ENCODE measurements at places on chromosomes 11 and 22.
A peak's percentile ranks its signal among the peaks of the same experiment; 100 is the strongest.

- DNase-seq: no peak
Observed at GRCh38 chr11:69683764-69684333, 8.7 kb upstream of the LTO1 start.

GRCh38 chr11:70604630-70605467 lies 206.5 kb downstream of the CTTN start:
- DNase-seq: no peak

- DNase-seq: no peak
Observed at GRCh38 chr11:133019545-133020371, 512.5 kb downstream of the OPCML start.

- no peak for DNase-seq
Observed at GRCh38 chr22:39727541-39727940, 157.0 kb downstream of the CACNA1I start.

DNA sequence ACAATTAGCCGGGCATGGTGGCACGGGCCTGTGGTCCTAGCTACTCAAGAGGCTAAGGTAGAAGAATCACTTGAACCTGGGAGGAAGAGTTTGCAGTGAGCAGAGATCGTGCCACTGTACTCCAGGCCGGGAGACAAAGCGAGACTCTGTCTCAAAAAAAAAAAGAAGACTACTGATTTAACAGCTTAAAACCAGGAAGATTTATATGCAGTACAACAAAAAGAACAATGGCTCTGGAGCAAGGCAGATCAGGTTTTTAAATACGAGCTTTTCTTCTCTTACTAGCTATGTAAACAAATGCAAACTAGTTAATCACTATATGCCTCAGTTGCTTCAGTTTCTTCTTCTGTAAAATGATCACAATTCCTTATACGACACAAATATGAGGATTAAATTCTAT lies 6.9 kb downstream of the FAM168A start:
- DNase-seq: no peak

DNA sequence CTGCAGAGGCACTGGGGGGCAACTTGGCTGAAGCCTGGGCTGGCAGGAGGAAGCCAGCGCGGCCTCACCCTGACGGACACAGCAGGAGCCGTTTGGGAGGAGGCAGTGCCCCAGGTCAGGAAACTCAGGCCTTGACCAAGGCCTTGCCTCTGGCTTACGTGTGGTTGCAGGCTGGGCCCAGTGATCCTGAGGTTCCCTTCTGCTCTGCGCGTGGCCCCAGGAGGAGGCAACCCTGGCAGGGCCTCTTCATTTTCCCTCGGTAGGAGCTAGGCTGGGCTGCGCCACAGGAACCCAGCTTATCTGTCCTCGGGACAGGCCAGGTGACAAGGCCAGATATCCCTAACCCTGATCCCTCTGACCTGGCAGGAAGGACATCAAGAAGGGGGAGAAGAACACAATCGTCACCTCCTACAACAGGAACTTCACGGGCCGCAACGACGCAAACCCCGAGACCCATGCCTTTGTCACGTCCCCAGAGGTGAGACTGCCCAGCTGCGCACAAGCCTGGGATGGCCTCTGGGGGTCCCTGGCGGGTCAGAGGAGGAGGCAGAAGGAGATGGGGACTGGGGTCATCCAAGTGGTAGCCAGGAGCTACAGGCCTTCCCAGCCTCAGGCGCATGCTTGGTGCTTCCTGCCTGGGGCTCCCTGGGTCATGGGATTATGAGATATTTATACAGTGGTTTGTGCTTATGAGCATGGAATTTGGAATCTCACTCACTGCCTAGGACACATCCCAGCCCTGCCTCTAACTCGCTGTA lies 20.6 kb downstream of the POLR3H start:
- DNase-seq: no peak

DNA sequence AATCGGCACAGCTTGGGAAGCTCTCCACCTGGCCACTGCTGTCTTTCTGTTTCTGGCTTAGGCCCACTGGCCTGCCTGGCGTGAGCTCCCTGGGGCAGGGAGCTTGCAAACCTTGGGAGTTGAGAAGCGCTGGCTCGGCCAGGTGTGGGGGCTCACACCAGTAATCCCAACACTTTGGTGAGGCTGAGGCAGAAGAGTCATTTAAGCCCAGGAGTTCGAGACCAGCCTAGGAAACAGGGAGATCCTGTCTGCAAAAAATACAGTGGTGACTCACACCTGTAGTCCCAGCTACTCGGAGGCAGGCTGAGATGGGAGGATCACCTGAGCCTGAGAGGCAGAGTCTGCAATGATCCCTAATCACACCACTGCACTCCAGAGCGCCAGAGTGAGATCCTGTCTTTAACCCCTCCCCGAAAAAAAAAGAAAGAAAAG lies 4.0 kb downstream of the AP5B1 start:
- DNase-seq: no peak

- no peak for DNase-seq
Observed at GRCh38 chr11:102115557-102115956, 5.3 kb downstream of the YAP1 start.

DNA sequence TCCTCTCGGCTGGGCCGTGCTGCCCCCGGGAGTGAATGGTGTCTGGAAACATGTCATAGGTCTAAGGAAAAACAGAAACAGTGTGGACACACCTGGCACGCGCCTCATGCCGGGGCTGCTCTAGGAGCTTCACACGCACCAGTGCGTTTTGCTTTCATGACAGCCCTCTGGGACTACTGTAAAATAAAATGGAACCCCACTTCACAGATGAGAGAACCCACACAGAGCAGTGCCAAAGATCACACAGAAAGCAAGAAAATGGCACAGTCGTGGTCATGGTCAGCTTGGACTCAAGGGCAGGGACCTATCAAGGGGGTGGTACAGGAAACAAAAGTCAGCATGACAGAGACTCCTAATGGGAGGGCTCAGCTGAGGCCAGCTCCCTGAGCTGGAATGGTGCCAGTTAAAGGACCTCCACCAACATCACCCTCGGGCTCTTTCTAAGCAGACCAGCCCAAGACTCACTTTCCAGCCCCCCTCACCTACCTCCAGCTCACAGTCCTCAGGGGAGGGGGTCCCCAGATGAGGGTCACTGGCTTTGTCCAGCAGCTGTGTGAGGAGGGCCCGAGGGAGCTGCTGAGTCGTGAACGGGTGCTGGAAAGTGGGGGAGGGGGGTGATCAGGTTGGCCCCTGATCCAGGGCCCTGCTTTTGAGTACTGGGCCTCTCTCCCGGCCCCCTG lies 3.3 kb downstream of the MAP4K2 start:
- DNase-seq: no peak

DNA sequence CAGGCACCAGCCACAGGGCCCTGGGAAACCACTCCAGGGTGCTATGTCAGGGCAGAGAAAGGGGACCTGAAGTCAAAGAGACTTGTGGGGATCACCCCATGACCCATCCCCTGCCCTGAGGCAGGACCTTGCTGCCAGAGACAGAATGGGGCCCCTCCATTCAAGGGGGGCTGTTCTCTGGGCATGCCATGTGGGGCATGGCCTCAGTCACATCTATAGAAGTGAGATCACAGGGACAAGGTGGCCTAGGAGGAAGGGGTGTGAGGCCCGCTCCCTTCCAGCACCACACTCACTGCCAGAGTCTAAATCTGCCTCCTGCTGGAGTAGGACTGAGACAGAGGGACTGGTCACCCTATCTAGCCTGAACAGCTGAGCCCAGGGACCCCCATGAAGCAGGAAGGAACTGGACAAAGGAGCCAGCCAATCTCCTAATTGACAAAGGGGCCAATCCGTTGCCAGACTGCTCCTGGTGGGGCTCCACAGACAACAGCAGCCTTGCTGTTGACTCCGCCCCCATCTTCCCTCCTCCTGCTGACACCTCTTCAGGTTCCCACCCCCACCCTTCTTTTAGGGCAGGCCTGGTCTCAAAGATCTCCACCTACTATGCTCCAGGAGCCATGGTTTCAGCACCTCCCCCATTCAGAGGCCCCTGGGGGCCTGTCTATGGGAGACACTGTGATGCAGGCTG lies 26.0 kb downstream of the NEAT1 start:
- DNase-seq: no peak

DNA sequence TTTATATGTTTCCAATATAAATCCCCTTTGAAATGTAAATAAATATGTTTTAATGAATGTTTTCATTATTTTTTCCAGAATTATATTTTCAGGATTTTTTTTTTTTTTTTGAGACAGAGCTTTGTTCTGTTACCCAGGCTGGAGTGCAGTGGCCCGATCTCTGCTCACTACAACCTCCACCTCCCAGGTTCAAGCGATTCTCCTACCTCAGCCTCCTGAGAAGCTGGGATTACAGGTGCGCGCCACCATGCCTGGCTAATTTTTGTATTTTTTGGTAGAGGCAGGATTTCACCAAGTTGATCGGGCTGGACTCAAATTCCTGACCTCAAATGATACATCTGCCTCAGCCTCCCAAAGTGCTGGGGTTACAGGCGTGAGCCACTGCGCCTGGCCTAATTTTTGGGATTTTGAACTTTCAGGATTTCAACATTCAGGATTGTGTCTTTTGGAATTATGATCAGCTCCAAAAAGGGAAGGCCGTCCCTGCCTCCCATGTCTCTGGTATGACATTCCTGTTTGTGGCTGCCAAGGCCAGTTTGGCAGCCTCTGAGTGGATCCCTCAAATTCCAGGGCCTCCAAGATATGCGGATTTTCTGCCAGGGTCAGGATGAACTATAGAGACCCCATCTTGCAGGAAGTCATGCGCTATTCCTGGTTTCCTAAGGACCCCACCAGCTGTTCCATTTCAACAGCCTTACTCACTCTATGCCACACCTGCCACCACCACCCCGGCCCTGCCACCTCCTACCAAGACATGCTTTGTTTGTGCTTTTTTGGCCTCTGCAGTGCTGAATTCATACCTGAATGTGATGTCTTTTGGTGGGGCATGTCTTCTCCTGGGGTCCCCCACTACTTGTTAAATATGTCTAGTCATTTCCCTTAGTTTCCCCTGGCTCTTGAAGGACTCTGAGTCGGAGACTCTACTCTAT lies 21.9 kb upstream of the TMPRSS4 start:
- no peak for DNase-seq

DNA sequence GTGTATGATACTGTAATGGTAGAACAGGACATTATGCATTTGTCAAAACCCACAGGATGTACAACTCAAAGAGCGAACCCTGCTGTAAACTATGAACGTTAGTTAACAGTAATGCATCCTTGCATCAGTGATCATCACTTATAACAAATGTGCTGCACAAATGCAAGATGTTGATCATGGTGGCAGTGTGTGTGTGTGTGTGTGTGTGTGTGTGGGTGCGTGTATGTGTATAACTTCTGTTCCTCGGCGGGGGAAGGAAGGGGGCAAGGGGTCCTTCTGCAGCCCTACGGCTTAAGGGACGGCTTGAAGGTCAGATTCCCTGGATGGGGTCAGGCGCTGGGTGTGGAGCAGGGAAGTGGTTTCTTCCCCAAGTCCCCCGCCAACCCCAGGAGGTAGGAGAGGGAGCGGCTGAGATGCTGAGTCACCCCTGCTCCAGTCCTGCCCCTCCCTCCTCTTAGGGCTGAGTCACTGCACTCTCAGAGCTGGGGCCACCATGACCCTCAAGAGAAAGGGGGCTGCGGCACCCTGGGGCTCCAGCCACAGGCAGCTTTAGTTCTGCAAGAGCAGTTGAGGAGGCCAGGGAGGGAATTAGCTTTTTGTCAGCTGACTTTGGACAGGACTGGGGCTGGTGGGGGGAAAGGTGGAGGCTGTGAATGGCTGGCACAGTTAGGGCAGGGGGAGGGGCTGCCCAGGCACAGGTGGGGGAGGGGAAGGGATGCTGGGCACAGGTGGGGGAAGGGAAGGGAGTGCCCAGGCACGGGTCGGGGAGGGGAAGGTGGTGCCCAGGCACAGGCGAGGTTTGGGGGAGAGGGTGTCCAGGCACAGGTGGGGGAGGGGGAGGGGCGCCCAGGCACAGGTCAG lies 8.8 kb upstream of the CTSD start:
- peak; percentile 43 for DNase-seq

DNA sequence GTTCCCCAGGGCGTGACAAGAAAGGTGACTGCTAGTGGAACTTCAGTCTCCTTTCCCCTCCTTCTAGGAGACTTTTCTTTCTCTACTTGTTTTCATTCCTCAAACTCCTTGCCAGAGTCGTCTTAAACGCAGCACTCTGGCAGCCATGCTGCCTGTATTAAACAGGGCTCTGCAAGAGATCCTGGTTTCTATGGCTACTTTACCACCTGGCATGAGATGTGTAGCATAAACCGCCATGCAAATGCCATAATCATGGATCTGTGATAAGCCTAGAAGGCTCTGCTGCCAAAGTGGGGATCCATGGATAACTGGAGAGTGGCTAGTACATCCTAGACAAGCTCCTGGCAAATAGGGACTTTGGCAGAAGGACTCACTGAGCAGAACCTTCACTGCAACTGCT lies 321.1 kb downstream of the CADM1 start:
- no peak for DNase-seq

DNA sequence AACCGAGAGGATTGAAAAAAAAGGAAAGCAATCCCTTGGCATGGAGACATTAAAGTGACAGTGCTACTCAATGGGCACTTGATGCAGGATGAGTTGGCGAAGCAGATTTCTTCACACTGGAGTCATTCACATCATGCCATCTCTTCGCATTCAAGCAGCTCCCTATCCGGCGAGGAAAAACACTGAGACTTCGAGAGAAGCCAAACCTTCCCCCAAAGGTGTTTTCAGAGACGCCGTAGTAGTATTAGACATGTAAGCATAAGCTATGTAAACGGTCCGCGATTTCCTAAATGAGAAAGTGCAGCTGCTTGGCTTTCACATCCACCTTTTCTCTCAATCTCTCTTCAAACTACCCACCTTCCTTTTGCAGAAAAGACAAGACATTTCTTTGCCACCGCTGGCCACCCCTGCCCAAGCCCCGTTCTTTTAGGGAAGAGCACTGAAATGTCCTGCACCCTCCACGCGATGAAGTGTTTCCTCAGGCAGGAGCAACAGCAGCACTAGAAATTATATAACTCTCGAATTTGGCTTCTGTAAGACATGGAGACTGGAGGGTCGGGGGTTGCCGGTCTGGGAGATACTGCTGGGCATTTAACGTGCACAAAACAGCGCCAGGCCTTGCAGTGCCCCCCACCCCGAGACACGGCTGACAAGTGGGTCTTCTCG lies at the start of gene DLG2:
Gene DLG2, minus strand, starts transcription at position 13 of the 666 bp plus-strand sequence.
- no peak for DNase-seq

- DNase-seq: no peak
Observed at GRCh38 chr22:35375031-35375430, 5.9 kb upstream of the HMOX1 start.

DNA sequence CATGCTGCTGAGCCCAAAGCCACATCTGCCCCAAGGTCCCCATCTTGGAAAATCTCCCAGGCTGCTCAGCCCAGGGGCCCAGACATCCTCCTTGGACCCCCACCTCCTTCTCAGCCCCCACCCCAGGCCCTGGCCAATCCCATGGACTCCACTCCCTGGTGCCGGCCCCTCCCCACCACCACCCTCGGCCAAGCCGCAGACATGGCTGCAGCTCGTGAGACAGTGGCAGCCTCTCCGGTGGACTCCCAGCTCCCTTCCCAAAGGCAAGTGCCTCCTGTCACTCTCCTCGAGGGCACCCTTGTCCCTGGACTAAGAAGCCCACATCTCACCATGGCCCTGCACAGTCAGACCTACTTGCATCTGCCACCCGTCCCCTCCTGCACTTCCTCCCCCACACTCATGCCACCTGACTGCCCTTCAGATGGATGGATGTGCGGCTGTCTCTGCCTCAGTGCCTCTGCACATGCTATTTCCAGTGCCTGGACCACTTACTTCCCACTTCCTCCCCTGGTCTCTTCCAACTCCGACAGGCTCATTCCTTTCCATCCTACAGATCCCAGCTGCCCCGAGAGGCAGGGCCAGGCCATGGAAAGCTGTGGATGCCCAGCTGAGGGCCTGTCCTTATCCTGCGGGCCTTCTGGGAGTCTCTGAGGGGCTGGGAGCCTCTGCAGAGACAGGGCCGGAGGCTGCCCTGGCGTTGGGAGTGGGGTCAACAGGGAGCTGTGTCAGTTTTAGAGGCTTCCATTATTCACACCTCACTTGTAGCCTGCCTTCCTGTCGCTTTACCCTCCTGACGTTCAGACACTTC lies 25.5 kb upstream of the RFPL3 start:
- DNase-seq: no peak

GRCh38 chr11:72084965-72085364 lies 4.3 kb downstream of the LRRC51 start:
- no peak for DNase-seq

All from stimulated activated CD8-positive, alpha-beta memory T cell treated with anti-CD3 and anti-CD28 coated beads, Interleukin-2, amount 100 ng/mL, for 48 hours (primary cell).